ENCODE measurements at places on chromosomes 16 and 17.

GRCh38 chr17:43769426-43769825, 9.4 kb downstream of the DUSP3 start:
- no peak for DNase-seq

GRCh38 chr17:13967416-13967815, 101.9 kb upstream of the COX10 start:
- no peak for DNase-seq

DNA sequence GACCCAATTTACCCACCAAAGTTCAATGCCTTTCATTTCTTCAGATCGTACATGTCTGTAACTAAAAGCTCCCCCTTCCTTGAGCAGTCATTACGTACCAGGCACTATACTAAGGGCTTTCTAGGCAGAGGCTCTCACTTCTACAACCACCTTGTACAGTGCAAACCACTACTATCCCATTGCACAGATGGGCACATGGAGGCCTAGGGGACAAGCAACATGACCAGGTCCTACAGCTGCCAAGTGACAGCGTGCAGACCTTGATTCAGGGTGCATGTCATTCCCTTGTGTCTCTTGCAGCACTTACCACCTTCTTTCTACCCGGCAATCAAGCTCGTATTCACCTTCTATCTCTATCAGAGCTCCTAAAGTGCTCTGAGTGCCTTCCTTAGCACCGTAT, 382.7 kb downstream of the SOX9 start:
- no peak for DNase-seq

DNA sequence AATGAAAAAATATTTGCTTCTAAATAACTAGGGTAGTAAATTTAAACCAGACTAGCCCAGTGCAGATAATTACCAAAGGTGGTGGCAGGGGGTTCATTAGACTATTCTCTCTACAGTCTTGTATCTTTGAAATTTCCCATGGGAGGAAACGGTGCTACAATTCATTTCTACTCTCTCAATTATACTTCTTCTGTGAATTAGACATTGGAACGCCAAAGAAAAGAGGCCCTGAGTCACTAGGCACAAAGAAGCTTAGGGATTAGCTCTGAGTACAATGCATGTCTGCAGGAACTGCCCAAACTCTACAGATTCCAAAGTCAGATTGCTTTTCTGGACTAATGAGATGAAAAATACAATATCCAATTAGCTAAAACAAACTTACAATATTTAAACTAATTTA, 30.7 kb upstream of the ARL6IP1 start:
- DNase-seq, result no peak

DNA sequence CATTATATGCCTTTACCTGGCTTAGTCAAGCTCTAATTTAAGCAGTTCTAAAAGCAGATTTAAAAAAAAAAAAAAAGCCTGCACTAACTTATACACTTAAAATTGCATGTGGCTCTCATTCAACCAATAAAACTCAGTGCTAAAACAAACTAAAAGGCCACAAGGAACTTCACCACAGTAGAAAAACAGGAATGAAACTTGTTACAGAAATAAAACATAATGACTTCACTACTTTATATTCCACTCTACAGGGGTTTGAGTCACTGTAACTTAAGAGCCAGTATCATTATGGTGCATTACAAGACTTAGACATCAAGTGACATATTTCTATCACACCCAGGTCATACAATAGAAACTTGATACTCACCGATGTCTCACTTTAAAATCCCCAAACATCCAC, 11.1 kb downstream of the CA10 start:
- DNase-seq, result no peak

DNA sequence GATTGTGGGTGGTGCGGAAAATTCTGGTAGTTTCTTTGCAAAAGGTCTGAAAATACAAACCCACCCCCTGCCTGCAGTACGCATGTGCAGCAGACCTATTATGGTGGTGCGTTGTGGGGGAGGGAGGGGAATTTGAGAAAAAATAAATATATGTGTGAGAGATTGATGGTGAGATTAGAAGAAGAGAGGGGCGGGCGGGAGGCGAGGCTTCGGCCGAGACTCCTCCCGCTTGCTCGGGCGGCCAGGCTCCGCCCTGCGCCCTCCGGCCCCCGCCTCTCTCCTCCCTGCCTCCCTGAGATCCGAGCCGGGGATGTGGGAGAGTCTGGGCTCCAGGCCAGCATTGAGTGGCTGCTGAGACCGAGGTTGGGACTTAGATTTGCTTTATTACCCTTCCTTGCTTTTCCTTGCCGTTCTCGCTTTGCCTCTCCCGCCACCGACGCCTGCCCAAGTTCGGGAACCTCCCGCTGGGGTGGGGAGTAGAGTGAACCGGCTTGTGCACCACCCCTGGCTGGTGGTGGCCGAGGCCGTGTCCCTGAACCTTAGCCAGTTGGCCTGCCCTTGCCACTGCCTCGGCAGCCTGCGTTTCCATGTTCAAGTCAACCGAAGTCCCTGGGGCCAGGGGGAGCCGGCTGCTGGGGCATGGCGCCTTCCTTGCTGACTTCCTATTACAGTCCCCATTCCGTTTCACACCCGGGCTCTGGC, 956 bp upstream of the CHD3 start:
- peak; percentile 89 for DNase-seq

DNA sequence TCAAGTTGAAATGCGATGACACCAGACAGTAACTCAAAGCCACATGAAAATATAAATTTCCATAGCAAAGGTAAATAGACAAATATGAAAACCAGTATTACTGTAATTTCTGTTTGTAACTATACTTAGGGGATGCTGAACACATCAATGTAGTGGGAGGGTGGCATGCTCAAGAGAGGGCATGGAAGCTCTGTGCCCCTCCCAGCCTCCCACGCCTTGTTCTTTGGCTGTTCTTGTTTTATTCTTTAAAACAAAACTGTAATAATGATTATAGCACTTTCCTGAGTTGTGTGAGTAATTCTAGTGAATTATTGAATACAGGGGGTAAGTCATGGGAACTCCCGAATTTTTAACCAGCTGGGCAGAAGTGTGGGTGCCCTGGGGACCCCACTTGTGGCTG, 11.0 kb upstream of the GPT2 start:
- no peak for DNase-seq
